HFFc6 (cell line): ENCODE measurements at places on chromosomes 4 and X.

DNA sequence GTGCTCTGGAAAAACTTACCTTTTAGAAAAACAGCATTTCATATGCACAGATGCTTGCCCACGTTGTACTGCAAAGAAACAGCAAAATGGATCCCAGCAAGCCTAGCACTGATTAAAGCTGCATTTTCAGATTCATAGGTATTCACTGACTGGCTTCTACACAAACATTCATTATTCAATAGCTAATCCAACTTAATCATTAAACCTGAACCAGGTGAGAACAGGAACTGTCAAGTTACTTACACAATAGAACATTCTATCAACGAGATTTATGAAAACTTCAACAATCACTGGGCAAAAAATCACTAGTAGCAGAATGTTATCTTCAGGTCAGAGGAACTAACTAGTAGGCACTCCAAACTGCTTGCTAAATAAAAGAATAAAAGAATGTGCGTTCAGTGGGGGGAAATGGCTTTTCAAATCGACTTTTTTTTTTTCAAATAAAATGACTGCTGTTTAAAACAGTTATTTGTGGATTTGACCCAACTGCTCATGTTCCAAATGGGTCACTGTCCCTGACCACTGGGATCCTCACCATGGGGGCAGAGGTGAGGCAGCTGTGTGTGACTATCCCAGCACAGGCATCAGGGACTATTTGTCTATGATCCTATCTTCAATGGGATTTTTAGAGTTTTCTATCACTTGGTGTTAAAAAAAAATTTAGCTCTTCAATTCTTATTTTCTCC, 42.3 kb downstream of the STX18 start:
- no peak for DNase-seq

- DNase-seq: peak; percentile 48
Measured at GRCh38 chrX:45524296-45524695, 323.6 kb upstream of the DIPK2B start.

GRCh38 chrX:78661836-78662235, 2.7 kb upstream of the RTL3 start:
- no peak for DNase-seq

GRCh38 chr4:70371987-70372386, 10.9 kb upstream of the SMR3B start:
- no peak for DNase-seq

GRCh38 chr4:13860126-13860525, 232.6 kb upstream of the BOD1L1 start:
- no peak for DNase-seq

- no peak for DNase-seq
Measured at GRCh38 chr4:160316036-160316435, 1213.2 kb downstream of the RAPGEF2 start.

GRCh38 chr4:54882616-54883015, 224.9 kb downstream of the KIT start:
- DNase-seq: no peak

DNA sequence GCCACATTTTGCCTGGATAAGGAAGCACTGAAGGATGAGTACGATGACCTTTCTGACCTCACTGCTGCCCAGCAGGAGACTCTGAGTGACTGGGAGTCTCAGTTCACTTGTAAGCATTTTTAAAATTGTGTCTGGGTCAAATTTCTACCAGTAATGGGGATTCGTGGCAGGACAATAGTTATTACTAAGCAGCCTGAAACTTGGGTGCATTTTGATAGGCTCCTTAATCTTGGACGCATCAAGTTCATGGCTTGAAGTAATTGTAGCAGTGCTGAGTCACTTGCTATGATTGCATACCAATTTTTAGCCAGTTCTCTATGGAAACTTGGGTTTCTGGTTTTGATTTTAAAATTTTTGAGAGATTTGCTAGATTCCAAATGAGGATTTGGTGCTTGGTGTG, 4.3 kb downstream of the PGRMC1 start:
- peak; percentile 84 for DNase-seq

- peak; percentile 47 for DNase-seq
Measured at GRCh38 chr4:181939199-181939945, 303.8 kb upstream of the TENM3 start.

DNA sequence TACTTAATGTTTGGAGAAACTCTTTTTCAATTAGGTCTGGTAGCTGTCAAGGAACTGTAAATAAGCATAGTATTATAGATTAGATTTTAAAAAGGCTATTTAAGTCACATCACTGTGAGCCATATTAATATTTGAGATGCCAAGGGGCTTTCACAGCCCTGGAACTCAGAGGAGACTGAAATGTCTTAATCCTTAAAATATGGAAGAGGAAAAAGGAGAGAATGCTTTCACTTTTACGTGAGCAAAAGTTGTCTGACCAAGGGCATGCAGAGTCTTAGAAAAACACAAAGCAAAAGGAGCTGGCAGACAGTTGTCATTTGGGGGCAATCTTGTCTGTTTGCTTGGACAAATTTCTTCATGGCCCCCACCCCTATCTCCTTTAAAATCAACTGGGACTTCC, 253.2 kb upstream of the IGFBP7 start:
- no peak for DNase-seq

DNA sequence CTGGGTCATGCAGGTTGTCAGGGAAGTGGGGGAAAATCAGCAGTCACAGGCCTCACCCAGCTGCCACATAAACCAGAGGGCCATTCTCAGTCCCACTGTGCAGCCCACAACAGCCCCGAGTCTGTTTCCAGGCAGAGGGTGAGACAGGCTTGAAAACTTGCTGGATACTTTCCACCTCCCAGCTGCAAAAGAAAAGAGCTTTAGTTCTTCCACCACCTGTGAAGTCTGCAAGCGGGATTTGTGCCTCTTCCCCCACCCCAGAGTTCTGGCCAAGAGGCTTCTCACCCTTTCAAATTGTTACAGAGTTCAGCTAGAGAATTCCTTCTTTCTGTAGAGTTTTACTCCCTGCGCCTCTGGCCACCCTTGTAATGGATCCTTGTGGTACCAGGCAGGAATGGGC, 115.5 kb upstream of the ZDHHC15 start:
- no peak for DNase-seq

GRCh38 chr4:96326846-96327245, 487.0 kb downstream of the PDHA2 start:
- DNase-seq: no peak

DNA sequence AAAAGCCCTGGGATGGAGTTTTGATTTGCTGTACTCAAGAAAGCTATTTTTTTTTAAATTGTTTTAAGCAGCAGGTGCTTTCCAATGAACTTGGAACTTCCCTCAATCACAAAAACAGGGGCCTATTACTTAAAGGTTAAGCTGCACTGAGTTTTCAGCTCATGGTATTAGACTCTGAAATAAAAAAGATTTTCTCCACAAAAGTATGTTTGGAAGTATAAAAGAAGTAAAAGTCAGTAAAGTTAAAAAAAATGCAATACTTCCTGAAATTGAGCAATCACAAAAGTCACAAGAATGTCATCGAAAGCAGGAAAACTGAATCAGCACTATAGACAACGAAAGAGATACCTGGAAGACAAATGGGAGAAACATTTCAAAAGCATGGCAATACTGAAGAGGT, 38.9 kb upstream of the PLAC8 start:
- no peak for DNase-seq

DNA sequence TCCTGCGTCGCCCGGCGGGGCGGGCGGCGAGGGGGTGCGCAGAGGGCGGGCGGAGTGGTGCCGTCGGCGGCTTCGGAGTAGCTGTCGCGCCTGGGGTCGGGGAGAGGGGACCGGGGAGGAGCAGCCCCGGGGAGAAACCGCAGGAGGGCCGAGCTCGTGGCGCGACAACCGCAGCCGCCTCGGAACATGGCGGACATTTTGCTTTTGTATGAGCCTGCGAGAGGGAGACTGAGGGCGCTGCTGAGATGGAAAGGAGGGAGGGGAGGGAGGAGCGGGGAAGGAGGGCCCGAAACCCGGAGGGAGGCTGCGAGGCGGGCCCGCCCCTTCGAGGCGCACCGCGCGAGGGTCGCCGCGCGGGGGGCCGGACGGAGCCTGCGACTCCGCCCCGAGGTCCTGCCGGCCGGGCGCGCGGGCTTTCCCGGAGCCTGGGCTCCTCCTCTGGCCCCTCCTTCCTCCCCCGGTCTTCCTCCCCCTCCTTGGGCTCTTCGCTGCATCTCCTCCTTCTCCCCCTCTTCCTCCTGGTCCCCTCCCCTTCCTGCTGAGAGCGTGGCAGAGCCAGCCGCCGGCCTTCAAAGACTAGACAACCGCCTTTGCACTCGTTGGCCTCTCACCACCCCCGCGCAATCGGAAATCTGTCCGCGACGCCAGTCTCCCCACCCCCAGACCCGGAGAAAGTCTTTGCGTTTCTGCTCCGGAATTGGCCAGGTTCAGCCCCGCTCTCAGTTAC, 1.1 kb downstream of the INTS6L start:
- peak; percentile 77 for DNase-seq

DNA sequence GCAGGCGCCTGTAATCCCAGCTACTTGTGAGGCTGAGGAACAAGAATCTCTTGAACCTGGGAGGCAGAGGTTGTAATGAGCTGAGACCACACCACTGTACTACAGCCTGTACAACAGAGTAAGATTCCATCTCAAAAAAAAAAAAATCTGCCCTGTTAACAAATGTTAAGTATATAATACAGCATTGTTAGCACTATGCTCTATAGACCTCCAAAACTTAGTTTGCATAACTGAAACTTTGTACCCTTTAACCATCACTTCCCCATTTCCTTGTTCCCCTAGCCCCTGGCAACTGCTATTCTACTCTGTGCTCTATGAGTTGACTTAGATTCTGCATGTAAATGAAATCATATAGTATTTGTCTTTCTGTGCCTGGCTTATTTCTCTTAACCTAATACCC, 76.7 kb downstream of the TAB3 start:
- DNase-seq: no peak

DNA sequence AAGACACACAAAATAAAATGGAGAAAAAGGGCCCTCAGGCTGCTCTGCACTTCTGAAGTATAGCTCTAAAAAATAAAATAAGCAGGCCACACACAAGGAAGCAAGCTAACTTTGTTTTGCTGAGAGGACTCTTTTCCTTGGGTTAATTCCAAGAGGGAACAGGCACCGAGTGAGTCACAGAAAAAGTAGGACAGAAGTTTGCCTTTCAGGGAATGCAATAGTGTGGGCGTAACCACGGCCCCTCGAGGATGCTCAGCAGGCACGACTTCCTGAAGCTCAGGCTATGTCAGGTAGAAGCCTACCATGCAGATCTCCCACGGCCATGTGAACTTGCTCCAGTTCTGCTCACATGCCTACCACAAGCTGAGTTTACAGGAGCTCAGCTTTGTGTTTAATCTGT, 22.1 kb downstream of the PPP1R2C start:
- DNase-seq: no peak

DNA sequence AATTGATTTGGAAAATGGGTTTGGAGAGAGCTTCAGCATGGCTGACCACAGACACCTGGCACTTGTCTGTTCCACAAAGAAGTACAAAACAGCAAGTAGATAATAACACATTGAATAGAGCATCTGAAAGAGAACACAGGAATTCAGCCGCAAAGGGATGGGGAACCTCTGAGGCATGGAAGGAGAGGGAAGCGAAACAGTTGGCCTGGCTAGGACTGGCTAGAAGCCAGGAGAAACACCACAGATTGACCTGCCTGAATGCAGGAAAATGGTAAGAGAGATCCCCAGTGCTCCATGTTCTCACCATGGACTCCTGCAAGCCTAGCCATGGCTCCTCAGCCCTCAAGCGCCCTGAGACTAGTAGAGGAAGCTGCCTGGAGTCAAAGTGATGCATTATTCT, 169.7 kb upstream of the SH3RF1 start:
- DNase-seq: no peak

- DNase-seq: no peak
Measured at GRCh38 chr4:65880594-65880993, 210.3 kb upstream of the EPHA5 start.

DNA sequence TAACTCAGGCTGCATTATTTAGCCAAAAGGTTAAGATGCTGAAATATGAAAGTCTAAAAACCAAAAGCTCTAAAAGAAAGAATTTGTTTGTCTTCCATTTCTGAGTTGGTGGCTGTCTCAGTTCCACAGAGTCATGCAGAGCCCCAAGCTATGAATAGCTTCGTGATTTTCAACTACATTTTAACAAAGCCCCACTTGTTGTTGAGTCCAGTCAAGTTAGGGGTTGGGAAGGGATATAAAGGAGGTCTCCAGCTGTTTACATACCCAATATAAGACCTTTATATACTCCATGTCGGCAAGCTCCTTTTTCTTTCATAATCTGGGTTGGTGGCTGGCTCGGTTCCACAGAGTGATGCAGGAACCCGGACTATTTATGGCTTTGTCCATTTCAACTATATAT, 924.6 kb upstream of the PRKX start:
- no peak for DNase-seq

DNA sequence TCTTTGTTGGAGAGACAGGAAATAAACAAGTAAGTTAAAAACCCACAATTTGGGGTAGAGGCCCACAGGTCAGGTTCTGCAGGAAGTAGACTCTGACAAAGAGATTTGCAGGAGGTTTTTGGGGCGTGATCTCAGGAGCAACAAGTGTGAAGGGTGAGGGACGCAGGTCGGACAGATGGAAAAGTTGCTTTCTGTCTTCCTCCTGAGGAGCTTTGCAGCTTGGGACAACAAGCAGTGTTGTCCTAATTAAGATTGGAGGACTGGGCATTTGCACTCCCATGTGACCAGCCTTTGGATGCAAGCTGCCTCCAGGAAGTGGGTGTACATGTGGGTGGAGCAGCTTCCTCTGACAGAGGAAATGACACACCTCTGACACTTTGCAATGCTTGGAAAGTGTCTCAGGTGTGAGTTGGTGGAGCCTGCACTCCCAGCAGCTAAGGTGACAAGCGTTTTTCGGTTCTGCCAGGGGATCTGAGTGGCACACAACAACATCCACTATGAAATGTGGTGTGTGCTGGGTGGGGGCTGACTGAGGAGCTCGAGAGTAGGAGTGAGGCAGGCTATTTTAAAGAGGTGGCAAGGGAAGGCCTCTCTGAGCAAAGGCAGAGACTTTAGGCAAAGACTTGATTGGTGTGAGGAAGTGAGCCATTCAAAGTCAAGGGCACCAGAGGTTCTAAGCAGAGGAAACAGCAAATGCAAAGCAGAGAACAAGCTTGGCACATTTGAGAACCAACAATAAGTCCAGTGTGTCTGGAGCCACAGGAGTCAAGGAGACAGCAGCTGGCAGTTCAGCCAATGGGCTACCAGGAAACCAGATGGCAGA, 339.8 kb upstream of the GATB start:
- DNase-seq: no peak

DNA sequence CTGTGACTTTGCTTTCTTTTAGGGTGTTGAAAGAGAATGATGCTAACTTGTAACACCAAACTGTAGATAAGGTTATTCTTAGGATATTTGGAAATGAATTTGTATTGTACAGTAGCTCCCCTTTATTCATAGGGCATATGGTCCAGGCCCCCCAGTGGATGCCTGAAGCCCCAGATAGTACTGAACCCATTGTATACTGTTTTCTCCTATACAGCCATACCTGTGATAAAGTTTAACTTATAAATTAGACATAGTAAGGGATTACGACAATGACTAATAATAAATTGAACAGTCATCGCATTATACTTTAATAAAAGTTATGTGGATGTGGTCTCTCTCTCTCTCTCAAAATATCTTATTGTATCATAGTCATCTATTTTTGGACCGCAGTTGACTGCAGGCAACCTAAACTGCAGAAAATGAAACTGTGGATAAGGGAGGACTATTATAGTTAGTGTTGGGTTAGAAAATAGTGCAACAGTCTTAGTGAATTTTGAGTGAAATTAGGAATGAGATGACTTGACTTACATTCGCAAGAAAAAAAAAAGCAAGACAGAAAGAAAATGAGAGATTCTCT, 105.1 kb downstream of the CLDN22 start:
- no peak for DNase-seq

GRCh38 chr4:53804719-53805118, 213.4 kb upstream of the LNX1 start:
- peak; percentile 25 for DNase-seq
